ENCODE measurements at places on chromosomes 11 and 22.

DNA sequence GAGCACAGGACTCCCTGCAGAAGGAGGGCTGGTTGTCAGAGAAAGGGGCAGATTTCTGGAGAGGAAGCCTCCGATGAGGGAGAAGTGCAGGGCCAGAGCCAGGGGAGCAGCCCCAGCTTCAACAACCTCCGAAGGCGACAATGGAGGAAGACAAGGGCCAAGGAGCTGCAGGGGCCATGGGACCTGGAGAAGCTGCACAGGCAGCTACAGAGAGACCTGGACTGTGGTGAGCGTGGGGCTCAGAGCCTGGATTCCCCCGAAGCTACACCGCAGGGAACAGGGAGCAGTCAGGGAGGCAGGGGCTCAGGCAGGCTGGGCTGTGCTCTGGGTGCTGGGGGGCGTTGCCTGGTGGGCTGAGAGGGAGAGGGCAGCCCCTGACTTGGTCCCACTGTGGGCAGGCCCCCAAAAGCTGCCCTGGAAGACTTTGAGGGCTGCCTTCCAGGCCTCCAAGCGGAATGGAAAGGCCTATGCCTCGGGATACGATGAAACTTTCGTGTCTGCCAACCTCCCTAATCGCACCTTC is 2.4 kb downstream of the TSGA10IP start:
- no peaks in the 10 kb centered on the region for H3K27me3 ChIP-seq
- H3K4me3 ChIP-seq: no peak overlapping the region
- no peak overlapping the region for H3K27ac ChIP-seq

- no peaks in the 10 kb centered on the region for H3K27me3 ChIP-seq
- no peak for DNase-seq
- H3K4me3 ChIP-seq: no peak overlapping the region
Measured at GRCh38 chr22:23684561-23685031, 6.2 kb upstream of the RGL4 start.

- no peaks in the 10 kb centered on the region for H3K27me3 ChIP-seq
- no peak overlapping the region for H3K4me3 ChIP-seq
- no peaks in the 10 kb centered on the region for H3K36me3 ChIP-seq
- peak overlapping the region; percentile 3 for H3K27ac ChIP-seq
- DNase-seq: no peak
Measured at GRCh38 chr11:21564833-21565682, 627.8 kb upstream of the ANO5 start.

- peak within 1 kb of the TSS; percentile 78 for H3K4me3 ChIP-seq
- H3K36me3 ChIP-seq: no peaks in the 10 kb centered on the region
- peak within 1 kb of the TSS; percentile 89 for H3K27ac ChIP-seq
- peak; percentile 67 for DNase-seq
- no peaks in the 10 kb centered on the region for H3K4me1 ChIP-seq
Measured at GRCh38 chr11:107858217-107859070, at the start of gene SLC35F2. Gene SLC35F2, minus strand, starts transcription at chr11:107858787. Its CDS starts 20 bp downstream, at chr11:107858767.

DNA sequence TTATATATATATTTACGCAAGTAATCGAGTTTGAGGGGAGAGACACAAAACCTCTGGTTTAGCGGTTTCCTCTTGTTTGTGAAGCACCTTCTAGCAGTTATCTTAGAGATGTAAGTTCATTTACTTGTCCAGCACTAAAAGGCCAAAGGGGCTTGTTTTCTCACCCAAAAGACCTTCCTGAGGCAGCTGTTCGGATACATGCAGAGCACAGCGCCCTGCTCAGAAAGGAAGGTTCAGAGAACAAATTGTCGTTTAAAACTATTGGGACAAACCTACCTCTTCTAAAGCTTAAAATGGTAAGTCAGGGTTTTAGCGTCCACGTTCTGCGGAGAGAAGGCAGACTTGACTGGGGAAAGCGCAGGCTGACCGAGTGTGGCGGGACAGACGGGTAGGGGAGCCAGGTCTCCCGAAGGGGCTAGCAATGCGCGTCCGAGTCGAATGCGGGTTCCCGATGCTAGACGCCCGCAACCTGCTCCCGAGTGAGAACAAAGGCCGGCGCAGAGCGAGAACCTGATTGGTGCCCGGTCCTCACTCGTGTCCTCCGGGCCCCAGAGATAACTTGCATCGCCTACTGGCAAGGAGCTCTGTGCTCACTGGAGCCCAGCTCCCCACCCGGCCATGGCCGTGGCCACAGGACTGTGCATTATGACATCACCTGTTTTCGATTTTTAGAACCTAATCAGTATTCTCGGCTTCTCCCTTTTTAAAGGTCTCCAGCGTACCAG is 1.0 kb upstream of the SESN3 start:
- peak; percentile 46 for DNase-seq
- H3K4me3 ChIP-seq: peak overlapping the region; percentile 32
- H3K27ac ChIP-seq: peak overlapping the region; percentile 71
- no peaks in the 10 kb centered on the region for H3K4me1 ChIP-seq
- H3K36me3 ChIP-seq: no peaks in the 10 kb centered on the region
- H3K27me3 ChIP-seq: no peaks in the 10 kb centered on the region

DNA sequence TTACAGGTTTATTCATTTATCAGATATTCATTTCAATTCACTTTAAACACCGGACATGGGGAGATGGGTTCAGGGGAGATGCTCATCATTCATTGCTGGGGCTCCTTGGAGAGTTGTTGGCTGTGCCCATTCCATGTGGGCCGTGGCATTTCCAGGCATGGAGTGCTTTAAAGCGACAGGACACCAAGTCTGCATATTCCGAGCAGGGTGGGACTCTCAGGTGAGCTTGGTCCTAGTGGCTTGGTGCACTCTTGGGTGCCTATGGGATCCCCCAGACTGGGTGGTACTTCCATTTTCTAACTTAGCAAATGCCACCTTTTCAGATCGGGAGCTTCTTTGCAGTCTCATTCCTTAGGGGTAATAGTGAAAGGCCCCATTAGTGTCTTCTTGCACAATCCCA is 619.5 kb upstream of the CADM1 start:
- no peak overlapping the region for H3K27ac ChIP-seq
- no peaks in the 10 kb centered on the region for H3K36me3 ChIP-seq
- DNase-seq: no peak

DNA sequence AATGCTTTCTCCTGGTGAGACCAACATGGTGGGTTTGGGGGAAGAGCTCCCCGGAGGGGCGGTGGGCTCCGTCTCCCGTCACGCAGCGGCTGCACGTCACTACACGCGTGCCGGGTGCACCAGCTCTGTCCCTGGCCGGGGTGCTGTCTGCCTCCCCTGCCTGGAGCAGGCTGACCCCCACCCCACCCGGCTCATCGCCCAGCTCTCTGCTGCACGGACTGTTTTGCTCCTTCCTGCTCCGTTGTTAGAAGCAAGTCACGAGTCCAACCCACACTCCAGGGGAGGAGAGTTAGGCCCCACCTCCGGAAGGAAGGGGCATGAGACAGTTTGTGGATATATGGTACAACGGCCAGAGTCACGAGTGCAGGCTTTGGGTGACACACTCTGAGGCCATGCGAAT is 364.9 kb downstream of the BRD1 start:
- no peak for DNase-seq
- H3K36me3 ChIP-seq: no peaks in the 10 kb centered on the region
- no peak overlapping the region for H3K4me3 ChIP-seq
- no peaks in the 10 kb centered on the region for H3K4me1 ChIP-seq

DNA sequence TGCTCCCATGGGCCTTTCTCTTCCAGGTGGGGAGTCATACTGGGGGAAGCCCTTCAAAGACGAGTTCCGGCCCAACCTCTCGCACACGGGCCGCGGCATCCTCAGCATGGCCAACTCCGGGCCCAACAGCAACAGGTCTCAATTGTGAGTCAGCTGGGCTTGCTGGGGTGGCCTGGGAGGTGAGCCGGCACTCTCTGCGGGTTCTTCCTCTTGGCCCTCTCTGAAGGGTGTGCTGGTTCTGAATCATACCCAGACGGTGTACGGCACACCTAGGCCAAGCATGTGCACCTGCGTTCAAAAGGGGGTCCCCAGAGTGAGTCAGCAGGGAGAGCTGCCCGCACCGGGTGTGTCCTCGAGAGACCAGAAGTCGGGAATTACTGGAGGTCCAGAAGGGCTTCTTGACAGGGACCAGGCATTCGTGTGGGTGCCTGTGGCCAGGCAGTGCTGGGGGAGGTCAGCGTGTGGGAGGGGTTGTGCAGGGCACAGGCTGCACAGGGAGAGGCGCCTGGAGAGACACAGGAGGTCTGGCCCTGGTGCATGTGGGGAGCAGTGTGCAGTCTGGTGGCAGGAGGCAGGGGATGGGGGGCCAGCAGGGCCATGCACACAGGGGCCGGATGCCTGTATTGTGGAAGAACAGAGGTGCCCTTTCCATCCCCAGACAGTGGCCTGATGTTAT is 23.0 kb downstream of the PPIL2 start:
- DNase-seq: no peak
- no peaks in the 10 kb centered on the region for H3K4me1 ChIP-seq
- H3K36me3 ChIP-seq: no peaks in the 10 kb centered on the region
- no peak overlapping the region for H3K27ac ChIP-seq
- H3K4me3 ChIP-seq: no peak overlapping the region

- H3K4me3 ChIP-seq: no peak overlapping the region
- peak; percentile 54 for DNase-seq
- no peak overlapping the region for H3K27ac ChIP-seq
- H3K27me3 ChIP-seq: no peaks in the 10 kb centered on the region
- no peaks in the 10 kb centered on the region for H3K36me3 ChIP-seq
Measured at GRCh38 chr11:65366340-65366773, 11.8 kb downstream of the TIGD3 start.

DNA sequence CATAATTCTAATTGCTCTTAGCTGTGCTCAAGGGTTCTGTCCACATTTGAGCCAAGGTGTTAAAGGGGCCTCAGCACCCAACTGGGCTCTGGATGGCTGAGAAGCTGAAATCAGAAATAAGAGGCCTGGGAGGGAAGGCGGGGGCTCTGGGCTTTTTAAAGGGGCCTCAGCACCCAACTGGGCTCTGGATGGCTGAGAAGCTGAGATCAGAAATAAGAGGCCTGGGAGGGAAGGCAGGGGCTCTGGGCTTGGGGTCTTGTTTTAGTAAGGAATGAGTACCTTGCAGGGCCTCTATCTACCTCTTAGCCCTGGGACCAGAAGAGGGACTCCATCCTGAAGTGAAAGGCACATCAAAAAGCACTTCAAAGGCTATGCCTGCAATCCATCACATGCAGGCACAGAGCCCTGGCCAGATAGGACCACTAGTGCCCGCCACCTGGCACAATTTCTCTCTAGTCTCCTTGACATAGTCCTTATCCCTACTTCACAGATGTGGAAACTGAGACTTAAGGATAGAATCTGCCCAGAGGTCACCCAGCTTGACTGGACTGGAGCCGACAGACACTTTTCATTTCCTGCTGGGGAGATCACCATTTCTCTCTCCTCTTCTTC is 35.6 kb downstream of the DKK3 start:
- peak overlapping the region; percentile 54 for H3K27ac ChIP-seq
- H3K36me3 ChIP-seq: no peaks in the 10 kb centered on the region
- H3K4me1 ChIP-seq: no peaks in the 10 kb centered on the region
- DNase-seq: no peak

GRCh38 chr22:29108137-29108536 is 35.3 kb downstream of the KREMEN1 start:
- no peak overlapping the region for H3K27ac ChIP-seq
- H3K27me3 ChIP-seq: no peaks in the 10 kb centered on the region
- H3K4me3 ChIP-seq: no peak overlapping the region
- no peaks in the 10 kb centered on the region for H3K4me1 ChIP-seq
- no peaks in the 10 kb centered on the region for H3K36me3 ChIP-seq

- H3K4me3 ChIP-seq: no peak overlapping the region
- DNase-seq: no peak
- H3K4me1 ChIP-seq: peaks cover 8% of the 10 kb centered on the region
- H3K36me3 ChIP-seq: no peaks in the 10 kb centered on the region
- no peak overlapping the region for H3K27ac ChIP-seq
Measured at GRCh38 chr11:107844041-107844440, 14.5 kb downstream of the SLC35F2 start.

DNA sequence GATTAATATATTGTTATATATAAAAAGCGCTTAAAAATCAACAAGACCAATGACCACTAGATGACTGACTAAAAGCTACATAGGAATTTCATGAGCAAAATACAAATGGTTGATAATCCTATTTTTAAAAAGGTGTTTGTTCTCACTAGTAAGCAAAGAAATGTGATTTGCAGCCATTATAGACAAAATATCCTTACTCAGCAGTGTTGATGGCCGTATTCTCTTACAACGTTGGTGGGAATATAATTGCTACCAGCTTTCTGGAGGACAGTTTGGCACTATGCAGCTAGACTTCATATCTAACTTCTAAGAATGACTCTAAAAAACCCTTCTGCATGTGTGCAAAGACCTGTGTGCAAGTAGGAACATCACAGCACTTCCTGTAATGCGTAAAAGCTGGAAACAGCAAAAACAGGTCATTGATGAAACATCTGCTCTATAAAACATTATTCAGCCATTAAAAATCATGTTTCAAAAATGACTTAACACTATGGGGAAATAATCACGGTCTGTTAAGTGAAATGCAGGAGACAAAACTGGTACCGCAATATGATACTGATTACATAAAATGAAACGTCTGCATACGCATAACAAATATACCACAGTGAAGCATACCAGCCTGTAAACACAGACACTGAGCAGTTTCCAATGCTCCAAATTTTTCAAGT is 70.1 kb upstream of the LINC01488 start:
- no peaks in the 10 kb centered on the region for H3K4me1 ChIP-seq
- DNase-seq: no peak
- H3K36me3 ChIP-seq: no peaks in the 10 kb centered on the region
- no peak overlapping the region for H3K27ac ChIP-seq
- H3K27me3 ChIP-seq: no peaks in the 10 kb centered on the region

DNA sequence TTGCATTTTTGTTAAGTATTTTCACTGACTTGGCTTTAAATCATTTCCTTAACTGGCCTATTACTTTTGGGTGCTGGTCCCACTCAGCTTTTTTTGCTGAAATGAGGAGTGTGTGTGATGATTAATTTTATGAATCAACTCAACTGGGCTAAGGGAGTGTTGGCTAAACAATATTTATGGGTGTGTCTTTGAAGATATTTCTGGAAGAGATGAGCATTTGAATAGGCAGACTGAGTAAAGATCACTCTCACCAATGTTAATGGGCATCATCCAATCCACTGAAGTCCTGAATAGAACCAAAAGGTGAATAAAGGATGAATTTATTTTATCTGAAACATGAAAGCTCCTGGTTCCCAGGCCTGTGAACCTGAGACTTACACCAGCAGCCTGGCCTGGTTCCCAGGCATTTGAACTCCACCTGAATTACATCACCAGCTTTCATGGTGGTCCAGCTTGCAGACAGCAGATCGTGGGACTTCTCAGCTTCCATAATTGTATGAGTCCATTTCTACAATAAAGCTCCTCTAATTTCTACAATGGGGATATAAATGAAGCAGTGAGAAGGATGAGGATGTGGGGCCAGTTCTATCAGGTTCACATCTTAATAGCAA is 241.3 kb upstream of the ZC3H12C start:
- no peak for DNase-seq
- H3K4me1 ChIP-seq: no peaks in the 10 kb centered on the region
- no peaks in the 10 kb centered on the region for H3K36me3 ChIP-seq
- H3K4me3 ChIP-seq: no peak overlapping the region
- H3K27me3 ChIP-seq: no peaks in the 10 kb centered on the region
